ENCODE measurements at places on chromosomes 4 and X. TPM values are rescaled to one million over a fixed set of nuclear protein-coding genes. Genes with fewer than 3 reads are reported as not detected.

DNA sequence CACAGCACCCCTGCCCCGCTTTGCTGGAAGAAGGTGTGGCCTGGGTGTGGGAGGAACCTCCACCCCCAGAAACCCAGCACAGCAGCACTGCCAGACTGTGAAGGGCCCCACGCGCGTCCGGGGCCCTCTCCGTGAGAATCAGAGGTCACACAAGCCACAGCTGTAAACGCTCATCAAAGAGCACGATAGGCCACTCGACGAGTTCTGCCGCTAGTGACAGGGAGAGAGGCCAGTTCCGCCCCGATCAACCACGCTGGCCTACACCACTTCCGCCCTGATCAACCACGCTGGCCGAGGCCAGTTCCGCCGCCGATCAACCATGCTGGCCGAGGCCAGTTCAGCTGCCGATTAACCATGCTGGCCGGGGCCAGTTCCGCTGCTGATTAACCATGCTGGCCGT is 25.9 kb upstream of the ADRA2C start:
- DNase-seq = no peak

DNA sequence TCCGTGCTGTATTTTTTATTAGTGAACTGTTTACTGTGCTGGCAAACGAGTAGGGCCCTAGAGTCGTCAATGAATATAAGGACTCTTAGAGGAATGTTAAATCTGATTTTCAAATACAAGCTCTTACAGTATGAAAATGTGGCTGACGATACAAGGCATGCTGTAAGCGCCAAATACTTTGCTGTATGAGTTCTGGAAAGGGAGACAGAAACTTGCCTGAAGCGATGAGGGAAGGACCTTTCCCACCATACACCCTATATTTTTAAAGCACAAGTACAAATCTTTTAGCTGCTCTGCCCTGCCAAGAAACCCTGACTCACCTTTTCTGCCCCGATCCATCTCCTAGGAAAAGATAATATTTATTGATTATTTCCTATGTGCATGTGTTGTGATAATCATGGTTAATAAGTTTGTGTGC is 15.7 kb upstream of the RUFY3 start:
- DNase-seq = no peak

- DNase-seq = no peak
Observed at GRCh38 chr4:106369456-106370060, 980 bp upstream of the GIMD1 start.

GRCh38 chr4:94762326-94762725 is 4.6 kb downstream of the BMPR1B start:
- DNase-seq = no peak

GRCh38 chr4:133014473-133015135 is 134.5 kb upstream of the PCDH10 start:
- no peak for DNase-seq

DNA sequence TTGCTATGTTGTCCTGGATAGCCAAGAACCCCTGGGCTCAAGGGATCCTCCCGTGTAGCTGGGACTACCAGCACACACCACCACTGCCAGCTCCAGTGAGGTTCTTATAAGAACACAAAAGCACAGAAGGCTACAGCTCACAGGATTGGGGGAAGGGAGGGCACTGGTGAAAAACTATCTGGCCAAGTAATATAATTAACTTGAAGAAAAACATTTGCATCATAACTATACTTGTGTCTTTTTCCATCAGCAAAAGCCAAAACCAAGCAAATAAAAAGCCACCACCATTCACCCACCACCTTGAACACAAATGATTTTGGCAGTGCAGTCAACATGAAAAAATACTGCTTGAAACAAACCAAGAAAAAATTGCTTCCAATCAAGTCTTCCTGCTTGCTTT is 188.2 kb downstream of the MAML3 start:
- no peak for DNase-seq

GRCh38 chr4:29037501-29037900 is 1682.7 kb upstream of the PCDH7 start:
- DNase-seq = no peak

- DNase-seq = no peak
Observed at GRCh38 chrX:35919536-35920309, at the start of gene CFAP47. Gene CFAP47, plus strand, starts transcription at chrX:35919734. Its CDS starts 66 bp downstream, at chrX:35919800.

DNA sequence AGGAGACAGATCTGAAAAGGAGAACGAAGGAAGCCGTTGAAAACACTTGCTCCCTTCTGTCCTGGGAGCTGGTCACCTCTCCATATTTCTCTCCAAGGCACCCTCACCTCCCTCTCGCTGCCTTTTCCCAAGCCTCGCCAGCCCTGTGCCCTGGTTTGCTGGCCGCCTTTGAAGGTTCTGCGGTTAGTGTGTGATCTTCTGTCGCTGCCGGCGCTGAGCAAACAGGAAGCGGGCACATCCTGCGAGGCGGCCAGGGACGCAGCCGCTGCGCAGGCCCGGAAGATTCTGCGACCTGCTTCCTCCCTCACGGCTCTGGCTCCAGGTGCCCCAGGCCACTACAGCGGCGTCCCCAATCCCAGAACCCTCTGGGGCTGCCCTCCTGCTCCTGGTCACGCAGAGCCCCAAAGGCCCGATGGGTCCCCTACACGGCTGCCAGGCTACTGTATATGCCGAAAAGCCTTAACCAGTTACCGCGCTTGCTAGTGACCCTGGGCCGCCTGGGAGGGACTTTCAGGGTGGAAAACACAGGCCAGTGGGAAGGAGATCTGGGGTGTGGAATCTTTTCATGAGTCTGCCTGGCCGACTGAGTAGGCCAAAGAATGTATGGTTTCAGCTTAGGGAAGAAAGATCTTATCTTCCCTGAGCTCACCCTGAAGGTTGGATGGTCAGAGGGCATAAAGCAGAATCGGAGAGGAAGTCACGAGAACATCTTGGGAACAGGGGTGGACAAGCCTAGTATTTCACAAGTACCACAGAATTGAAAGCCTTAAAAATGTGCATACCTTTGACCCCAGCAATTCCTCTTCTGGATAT is 2.3 kb upstream of the SASH3 start:
- DNase-seq = peak; percentile 31

DNA sequence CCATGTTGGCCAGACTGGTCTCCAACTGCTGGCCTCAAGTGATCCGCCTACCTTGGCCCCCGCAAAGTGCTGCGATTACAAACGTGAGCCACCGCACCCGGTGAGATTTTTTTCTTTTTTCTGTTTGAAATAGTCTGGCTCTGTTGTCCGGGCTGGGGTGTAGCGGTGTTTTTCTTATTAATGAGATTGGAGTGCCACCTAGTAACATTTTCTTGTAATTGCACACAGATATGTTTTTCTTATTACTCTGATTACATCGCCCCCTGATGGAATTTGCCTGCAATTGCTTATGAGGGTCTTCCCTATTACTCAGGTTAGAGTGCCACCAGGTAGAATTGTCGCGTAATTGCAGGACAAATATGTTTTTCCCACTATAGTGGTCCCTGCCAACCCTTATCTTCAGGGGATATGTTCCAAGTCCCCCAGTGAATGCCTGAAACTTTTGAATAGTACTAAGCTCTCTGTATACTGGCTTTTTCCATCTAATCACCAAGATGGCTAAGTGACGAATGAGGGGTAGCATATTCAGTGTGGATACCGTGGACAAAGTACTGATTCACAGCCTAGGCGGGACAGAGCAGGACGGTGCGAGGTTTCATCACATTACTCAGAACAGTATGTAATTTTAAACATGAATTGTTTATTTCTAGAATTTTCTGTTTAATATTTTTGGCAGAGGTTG is 8.6 kb upstream of the PDHA1 start:
- DNase-seq = no peak

DNA sequence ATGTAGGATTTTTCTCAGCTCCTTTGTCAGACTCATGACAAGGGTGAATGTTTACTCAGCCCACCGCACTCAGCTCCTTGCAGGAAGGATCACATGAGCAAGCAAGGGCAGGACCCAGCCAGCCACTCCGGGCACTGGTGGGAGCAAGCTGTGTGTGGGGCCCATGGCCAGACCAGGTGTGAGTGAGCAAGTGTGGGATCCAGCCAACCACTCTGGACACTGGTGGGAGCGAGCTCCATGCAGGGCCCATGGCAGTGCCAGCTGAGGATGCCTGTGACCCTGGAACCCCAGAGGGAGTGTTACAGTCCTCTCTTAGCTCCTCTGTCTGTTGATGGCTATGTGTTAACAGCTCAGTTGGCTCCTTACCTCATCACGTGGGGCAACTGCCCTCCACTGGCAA is 2750.6 kb downstream of the PCDH7 start:
- DNase-seq = no peak

- no peak for DNase-seq
Observed at GRCh38 chr4:33709247-33709646, 2535.1 kb downstream of the ARAP2 start.

- DNase-seq = no peak
Observed at GRCh38 chr4:91366554-91366953, 937.2 kb upstream of the GRID2 start.

DNA sequence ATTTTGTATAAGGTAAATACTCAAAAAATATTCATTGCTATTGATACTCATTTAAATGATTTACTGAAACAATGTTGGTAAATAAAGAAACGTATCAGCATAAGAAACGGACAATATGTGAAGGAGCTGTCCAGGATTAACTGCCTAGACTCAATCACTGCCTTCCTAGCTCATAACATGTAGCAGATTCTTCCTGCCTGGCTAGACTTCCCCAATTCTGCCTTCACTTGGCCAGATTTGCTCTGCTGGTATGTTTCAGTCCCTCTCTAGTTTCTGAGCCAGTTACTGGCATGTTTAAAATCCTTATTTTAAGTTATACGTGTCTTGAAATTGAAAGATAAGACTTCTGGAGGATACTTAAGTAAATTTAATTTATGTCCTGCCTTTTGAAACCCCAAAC is 740.3 kb downstream of the CENPC start:
- DNase-seq = no peak

- DNase-seq = no peak
Observed at GRCh38 chrX:2390754-2391153, 110.0 kb downstream of the DHRSX start.

DNA sequence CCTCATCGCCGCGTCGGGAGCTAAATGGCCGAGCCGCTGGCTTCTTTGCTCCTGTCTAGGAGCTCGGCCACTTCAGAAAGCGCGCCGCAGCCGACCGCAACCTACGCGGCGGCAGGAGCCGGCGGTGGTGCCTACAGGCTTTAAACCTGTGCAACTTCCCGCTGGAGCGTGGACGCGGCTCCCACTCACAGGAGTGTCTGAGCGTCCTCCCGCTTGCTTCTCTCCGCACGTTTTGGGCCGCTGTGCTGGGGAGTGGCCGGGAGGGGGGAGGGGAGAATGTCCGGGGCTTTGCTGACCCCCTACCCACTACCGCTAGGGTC is 1.0 kb downstream of the NHSL2 start:
- no peak for DNase-seq

- no peak for DNase-seq
Observed at GRCh38 chr4:187362937-187363857, 632.4 kb upstream of the ZFP42 start.

DNA sequence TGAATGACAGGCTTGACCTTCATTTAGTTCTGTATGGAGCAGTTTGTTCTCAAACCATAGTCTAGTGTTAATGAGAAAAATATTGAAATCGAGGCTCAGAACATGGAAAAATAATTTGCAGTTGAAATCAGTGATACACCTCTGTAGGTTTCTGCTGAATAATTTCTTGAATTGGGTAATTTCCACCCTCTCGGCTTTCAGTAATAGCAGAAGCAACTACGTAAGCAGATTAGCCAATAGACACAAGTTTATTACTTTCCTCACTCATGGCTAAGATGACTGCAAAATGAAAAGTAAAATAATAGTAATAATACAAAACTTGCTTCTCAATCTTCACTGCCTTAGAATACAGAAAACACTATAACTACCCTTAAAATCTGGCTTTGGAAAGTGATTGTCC is 46.0 kb downstream of the USP38 start:
- no peak for DNase-seq

DNA sequence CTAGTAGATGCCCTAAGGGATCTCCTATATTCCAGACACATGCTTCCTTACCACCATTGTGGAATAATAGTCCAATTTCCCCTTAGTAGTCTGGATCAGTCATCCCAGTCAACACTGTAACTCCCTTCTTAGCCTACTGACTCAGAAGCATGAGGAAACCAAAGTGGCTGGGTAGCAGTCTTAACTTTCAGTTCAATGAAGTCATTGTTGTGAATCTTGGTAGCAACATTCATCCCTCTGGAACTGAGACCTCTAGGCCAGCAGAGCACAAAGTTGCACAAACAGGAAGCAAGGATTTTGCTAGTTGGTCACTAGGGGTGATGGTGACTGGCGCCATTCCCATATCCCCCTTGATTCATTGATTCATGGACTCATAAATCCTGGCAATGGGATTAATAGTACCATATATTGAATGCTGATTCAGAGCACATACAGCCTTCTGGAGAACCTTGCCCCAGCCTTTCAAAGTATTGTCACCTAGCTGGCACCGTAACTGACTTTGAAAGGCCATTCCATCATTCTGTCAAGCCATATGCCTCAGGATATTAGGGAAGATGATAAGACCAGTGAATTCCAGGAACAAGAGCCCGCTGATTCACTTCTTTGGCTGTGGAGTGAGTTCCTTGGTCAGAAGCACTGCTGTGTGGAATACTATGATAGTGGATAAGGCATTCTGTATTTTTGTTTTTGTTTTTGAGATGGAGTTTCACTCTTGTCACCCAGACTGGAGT is 19.7 kb upstream of the GPAT3 start:
- DNase-seq = no peak

DNA sequence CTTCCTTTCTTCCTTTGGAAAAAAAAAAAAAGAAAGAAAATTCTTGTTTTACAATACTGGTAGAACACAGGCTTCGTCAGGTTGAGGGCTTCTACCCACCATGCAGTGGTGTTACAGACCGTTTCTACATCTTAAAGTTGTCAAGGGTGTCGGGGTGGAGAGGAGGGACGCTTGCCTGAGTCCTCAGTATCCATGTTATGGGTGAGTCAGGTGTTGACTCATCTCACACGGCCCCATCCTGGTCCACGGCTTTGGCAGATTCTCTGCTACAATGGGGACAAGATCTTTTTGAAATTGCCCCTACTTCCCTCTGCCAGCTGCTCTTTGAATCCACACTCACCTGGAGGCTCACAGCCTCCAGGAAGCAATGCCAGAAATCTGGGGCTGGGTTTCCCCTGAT is 310.3 kb upstream of the ZFP42 start:
- no peak for DNase-seq

DNA sequence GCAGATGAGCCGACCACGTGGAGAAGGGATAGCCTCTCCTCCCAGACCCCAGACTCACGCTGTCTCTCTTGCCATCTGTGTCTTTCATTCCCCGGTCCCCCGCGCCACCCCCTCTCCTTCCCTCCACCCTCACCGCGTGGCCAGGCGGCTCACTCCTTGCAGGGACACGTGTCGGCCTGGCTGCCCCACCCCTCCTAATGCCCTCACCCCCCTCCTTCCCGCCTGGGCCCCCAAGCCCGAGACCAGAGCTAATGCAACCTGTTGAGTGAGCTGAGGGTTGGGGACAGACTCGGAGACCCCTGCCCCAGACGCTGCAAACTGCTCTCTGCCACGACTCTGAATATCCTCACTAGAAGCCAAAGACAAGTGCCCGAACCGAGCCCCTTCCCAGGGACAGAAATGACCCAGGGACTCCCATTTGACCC is 1.8 kb downstream of the SLC38A5 start:
- no peak for DNase-seq

EGF gene
- total RNA-seq = 13.0 TPM

ITGB1BP2 gene
- total RNA-seq = 111 TPM

RRH gene
- total RNA-seq = 0.19 TPM

GABRQ gene
- total RNA-seq = not detected

All from left ventricle myocardium inferior (tissue), 1 donor.